Epithelial cell of umbilical artery (primary cell): ENCODE measurements at places on chromosomes 4 and X. TPM values are rescaled to one million over a fixed set of nuclear protein-coding genes. Genes with fewer than 3 reads are reported as not detected.

Gene CDKL5
- total RNA-seq: 0.97 and 1.2 TPM in 2 replicates

Gene PABPC5
- total RNA-seq: 1.2 and 1.3 TPM in 2 replicates

Gene NKX3-2
- not detected in 2 replicates for total RNA-seq

Gene FAM241A
- total RNA-seq: 5.5 and 11.9 TPM in 2 replicates

Gene ANXA3
- 139 and 351 TPM in 2 replicates for total RNA-seq

Gene DNAAF6
- total RNA-seq: not detected in 2 replicates

Gene BTK
- 0.15 TPM in 1 of 2 replicates, not detected in the other for total RNA-seq

Gene CXCL13
- not detected in 2 replicates for total RNA-seq
